Stomach (tissue), 19 donors: ENCODE measurements at places on chromosomes 2 and 18.
A peak's percentile ranks its signal among the peaks of the same experiment; 100 is the strongest.

DNA sequence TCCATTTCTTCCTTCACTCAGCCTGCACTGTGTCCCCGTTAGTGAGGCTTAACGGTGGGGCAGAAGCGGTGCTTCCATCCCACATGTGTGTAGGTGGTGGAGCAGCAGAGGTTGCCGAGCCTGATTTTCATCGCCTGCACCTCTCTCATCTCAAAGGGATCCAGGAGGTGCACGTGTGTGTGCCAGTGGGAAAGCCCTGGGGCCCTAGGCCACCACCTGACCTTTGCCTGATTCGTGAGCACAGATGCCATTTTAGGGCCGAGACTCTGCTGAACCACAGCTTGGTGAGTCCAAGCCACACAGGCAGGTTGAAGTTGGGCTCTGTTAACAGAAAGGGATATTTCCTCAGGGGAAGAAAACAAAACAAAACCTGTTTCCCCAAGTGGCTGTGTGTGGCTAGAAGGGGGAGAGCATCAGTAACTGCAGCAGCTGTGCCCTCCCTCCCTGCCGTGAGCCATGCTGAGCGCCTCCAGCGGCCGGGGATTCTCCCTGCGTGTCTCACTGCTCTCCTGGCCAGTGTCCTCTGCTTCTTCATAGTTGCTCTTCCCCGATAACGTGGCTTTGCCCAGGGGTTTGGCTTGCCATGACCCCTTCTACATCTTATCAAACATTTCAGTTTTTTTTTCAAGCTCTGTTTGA lies 81.5 kb downstream of the MAPRE2 start:
- DNase-seq = no peak

DNA sequence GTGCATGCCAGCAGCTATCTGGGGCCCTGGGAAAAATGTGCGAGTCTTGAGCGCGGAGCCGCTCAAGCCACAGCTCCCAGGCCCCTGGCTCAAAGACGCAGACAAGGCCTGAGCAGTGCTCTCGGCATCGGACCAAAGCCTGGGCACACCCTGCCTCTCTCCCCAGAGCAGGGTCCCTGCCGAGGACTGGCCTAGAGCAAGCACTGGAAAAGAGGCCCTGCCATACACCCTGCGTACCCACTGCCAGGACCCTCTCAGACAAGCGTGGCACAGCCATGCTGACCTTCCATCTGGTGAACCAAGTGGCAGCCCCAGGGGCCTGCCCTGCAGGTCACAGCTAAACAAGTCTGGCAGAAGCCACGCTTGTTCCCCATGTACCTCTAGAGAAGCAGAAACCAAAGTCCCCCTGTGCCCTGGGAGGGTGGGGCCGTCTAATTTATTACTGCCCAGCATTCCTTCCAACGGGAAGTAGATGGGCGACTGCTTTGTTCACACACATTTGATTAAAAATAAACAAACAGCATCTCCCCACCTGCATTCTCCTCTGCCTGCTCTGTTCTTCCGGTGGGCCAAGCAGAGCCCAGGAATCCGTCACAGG lies 14.0 kb downstream of the STK25 start:
- DNase-seq = no peak

- DNase-seq = no peak
These were observed 382.6 kb downstream of the CDH2 start for GRCh38 chr18:27794181-27794926.

DNA sequence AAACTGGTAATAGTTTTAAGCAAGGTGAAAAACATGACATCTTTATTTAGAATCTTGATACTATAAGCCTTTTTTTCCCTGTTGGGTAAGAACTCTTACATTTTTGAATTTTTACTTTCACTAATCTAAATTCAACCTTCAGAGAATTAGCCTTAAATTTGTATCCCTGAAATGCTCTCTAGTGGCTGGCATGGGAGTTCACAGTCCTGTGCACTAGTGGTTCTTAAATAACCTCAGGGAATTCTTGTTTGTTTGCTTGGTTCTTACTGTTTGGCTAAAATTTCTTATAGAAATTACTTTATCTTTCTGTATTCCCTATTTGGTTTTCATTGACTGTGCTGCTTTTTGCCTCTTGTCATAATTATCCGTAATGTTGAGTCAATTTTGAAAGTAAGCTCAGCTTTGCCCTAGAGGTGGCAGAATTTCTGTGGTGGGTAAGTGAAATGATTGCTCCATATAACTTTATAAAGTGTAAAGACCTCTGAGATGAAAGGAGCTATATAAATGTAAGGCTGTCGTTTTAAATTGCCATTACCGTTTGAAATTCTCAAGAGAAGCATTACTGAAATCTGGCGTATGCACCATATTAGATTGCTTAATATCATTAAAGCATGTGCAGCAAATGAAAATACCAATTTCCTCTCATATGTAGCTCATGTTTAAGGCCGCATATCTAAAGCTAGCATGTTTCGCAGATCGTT lies 391.3 kb upstream of the FIGN start:
- DNase-seq = peak; percentile 17

GRCh38 chr18:46337271-46337670 lies 233.1 kb downstream of the HAUS1 start:
- peak; percentile 47 for DNase-seq

DNA sequence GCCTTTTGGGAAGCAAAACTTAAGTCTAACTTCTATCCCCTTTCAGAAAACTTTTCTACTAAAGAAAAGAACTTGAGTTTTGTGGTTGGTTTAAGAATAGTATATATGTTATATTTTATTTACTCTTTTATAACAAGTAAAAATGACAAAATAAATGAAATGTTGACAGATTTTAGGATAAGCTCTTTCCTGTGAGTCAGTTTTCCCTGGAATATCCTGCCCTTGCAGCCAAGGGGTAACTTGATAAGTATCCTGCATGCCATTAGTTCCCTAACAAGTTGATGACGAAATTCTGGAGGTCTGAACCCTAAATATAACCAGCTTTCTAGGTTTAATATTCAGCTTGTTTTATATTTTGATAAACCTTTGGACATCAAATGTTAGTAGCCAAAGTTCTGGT lies 7.3 kb upstream of the HTR2B start:
- no peak for DNase-seq

GRCh38 chr2:219706823-219707281 lies 79.4 kb downstream of the SLC4A3 start:
- no peak for DNase-seq

DNA sequence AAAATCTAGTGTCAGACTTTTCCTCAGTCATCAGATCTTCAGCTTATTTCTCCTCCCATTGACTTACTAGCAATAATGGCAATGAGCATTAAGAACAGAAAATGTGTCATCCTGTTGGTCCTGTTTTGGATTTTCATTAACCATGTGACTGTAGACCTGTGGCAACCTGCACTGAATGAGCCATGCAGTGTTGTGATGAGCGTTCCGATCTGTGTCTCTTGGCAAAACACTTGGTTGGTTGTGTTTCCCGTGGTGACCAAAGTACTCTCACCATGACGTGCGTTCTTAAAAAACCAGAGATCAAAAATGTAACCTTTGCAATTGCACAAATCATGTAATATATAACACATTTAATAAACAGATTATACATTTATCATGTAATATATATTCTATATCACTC lies 138.6 kb downstream of the MAP3K20 start:
- no peak for DNase-seq

DNA sequence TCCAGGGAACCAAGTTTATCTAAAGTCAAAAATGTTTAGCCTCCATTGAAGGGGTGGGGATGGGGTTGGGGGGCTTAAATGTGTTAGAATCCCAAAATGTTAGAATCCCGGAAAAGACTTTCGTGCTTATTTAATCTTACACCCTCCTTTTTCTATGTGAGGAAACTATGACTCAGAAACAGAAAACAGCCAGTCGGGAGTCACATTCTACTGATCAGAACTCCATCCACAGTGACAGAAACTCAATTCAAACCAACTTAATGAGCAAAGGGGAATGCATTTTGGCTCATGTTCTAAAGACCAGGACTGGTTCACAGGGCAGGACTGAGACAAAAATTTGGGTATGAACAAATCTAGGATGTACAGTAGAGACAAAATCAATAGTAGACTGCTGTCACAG lies 31.9 kb upstream of the AFTPH start:
- no peak for DNase-seq

GRCh38 chr2:20524412-20525040 lies 77.7 kb downstream of the RHOB start:
- peak; percentile 58 for DNase-seq

DNA sequence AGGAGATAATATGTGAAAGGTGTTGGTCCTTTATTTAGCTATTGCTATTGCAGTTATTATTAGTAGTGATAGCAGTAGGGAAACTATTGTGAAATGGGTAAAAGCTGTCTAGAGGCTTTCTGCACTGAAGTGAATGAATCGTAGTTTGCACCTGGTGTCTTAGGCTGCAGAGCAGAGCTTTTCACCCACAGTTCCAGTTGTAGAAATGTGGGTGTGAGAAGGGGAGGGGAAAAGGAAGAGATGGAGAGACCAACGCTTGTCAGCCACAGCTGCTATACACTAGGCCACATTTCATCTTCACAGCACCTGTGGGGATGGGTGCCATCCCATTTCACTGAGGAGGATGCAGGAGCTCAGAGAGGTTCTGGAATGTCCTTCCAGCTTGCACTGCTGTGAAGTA lies 50.0 kb downstream of the TRPM8 start:
- DNase-seq = no peak

GRCh38 chr2:3598197-3598910 lies 3.4 kb downstream of the COLEC11 start:
- DNase-seq = no peak

DNA sequence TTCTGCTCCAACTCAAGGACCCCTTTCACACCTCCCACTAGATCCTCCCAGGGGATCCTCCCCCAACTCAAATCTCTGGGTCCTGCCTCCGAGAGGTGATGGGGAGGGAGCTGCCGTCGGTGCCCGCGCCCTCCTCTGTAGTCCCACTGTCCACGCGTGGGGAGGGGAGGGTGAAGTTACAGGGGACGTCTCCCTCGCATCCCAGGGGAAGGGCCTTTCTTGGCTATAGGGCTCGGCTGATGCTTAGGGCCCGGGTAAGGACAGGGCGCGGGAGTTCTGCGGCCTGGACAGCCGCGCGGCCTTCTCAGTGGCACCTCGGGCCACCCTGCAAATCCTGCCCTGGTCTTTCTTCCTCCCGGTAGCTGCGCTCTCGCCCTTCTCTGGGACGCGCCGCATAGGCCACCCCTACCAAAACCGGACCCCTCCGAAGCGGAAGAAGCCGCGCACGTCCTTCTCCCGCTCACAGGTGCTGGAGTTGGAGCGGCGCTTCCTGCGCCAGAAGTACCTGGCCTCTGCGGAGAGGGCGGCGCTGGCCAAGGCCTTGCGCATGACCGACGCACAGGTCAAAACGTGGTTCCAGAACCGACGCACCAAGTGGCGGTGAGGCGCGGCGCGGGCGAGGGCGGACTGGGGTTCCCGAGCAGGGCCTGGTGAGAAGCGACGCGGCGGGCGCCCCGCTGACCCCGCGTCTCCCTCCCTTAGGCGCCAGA lies 1.2 kb downstream of the TLX2 start:
- peak; percentile 56 for DNase-seq

DNA sequence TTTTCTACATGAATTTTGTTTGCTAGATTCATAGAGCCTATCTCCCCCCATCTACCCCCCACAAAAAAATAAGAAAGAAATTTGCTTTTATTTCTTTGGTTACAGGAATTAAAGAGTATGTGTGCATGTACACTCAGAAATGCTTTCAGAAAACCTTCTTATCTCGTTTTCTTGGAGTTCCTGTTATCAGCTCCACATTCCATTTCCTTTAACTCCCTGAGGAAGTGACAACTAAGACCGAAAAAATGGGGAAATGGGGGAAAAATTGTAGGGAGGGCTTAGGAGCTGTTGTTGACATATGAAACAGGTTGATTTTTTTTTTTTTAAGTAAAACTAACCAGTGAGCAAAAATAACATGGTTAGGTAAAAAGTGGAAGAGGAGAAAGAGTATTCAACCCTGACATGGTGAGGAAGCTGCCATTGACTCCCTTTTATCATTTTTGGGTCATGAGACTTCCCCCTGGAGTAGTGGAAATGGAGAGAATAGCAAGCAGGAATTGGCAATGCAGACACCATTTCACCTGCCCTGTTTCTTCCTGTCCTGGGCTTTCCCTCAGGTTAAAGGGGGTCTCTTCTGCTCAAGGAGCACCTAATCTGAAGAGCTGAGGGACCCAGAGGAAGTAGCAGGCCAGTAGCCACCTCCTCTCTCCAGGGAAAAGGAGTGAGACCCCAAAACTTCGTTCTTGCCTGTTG lies 93.5 kb downstream of the OSBPL6 start:
- no peak for DNase-seq

DNA sequence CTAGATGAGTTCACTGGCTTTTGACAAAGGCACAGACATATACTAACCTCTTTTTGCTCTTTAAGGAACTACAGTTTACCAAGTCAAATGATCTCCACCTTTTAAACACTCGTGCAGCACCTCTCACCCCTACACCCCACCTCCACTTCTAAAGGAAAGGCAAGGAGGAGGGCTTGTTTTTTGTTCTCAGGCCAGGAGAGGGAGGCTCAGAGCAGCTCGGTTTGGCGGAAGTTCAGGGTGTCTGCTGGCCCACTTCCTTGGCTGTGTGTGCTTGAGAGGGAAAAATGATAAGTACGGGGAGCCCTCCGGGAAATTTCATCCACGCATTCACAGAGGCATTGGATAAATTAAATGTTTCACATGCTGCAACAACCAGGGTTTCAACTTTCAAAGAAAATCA lies 667.9 kb downstream of the BCL11A start:
- DNase-seq = peak; percentile 54

DNA sequence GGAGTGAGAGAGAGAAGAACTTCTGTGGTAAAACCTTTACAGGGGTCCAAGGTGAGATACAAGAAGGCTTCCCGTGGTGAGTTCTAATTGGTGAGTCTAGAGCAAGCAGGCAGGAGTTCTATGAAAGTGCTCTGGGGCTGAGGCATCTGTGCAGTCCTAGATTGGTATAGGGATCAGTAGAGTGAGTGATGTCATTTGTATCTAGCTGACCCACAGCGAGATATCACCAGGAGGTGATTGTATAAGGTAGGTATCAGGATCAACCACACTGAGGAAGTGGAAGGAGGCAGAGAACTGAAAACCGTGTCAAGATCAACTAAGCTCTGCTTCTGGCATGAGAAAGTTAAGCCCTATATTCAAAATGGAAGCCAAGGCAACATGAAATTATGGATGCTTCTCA lies 1648.9 kb upstream of the TMEFF2 start:
- no peak for DNase-seq

DNA sequence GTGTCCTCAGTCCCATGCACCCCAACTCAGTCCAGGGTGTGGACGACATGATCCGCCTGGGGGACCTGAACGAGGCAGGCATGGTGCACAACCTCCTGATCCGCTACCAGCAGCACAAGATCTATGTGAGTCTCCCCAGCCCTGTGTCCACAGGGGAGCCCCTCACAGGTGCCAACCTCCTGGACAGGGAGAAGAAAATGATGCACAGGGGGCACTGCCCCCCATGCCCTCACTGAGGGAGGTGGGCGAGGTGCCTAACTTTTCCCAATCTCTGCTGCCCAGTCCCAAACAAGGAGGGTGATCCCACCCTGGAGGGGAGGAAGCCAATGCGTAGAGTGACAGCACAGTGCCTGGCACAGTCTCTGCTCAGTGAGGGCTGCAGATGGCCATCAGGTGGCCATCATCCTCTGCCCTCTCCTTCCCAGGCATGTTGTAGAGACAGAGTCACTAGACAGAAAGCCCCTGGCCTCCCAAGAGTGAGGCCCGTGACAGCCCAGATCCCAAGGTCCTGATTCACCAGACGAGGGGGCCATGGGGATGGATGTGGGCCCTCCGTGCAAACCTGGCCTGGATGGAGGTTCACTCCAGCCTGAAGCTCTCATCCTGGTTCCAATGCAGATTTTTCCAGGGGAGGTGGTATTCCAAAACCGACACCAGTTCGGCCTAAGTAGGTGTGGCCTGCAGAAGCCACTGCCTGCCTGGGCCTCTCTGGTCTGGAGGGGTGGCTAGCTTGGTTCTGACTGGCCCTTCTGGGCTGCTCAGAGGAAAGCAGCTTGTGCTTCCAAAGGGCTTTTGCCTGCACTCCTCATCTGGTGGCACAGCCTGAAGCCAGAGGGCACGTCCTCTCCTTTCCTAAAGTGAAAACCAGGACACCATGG lies 30.0 kb downstream of the MYO7B start:
- no peak for DNase-seq
